Ascending aorta (tissue), 2 donors: ENCODE measurements at places on chromosomes 13 and 19.

GRCh38 chr13:103007427-103007762, 58.8 kb downstream of the SLC10A2 start:
- no peak for DNase-seq

- no peak for DNase-seq
Observed at GRCh38 chr19:53892981-53893325, 11.0 kb downstream of the PRKCG start.

DNA sequence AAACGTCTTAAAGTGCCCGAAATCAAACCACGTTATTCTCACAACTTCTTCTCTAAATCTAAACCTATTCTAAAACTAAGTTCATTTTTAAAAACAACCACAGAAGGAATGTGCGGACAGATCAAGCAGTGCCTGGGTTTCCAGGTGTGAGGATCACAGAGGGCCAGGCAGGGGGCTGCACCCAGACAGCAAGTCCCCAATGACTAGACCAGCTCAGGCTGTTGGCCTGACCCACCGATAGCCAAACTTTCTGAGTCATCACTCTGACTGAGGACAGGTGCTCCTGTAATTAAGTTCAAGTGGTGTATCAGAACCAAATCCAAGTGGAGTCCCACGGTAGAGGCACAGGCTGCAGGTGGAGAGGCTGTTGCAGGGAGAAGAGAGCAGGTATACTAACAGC, 37.6 kb upstream of the EPHX3 start:
- DNase-seq: no peak

DNA sequence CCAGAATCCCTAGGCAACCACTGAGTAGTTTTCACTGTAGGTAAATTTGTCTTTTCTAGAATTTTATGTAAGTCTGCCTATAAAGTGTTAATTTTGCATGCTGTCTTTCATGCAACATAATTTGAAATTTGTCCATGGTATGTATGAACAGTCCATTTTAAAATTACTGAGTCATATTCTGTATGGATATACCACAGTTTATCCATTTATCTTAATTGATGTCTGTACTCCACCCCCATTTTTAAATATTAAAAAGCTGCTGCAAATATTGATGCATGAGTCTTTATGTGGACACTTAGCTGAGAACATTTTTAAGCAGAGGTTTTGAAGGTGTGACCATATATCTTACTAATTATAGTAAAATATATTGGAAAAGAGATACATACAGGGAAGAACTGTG, 9.0 kb downstream of the ZNF134 start:
- no peak for DNase-seq

DNA sequence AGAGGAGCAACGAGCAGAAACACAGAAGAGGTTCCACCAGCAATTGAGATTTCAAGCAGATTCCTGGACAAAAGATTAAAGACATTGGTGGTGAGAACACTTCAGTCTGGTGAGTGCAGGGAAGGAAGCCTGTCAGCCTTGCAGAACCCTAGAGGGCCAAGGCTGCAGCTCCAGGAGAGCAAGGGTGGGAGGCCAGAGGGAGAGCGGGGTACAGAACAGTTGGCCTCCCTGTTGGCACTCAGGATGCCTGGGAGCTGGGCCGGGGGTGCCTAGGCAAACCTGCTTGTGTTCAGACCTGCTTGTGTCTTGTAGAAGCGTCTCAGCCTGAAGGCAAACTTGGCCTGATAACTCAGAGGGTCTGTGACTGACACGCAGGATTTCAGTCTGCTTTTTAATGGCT, 5.1 kb upstream of the LIN7B start:
- DNase-seq: no peak

DNA sequence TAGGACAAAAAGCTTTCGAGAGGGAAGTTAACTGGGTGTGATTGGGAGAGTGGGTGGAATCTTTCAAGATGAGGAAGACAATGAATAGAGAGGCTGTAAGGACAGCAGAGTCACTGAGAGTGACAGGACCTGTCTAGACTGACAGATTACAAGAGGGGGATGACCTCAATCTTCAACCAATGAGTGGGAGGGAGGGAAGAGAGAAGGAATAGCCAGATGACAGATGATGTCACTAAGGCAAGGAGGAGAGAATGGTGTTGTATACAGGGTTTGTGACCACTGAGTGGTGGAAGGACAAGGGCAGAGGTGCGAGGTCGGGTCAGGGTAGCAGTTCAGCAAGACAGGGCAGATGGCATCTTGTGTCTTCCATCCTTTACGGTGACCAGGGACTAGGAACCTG, 5.8 kb upstream of the ILF3 start:
- no peak for DNase-seq

DNA sequence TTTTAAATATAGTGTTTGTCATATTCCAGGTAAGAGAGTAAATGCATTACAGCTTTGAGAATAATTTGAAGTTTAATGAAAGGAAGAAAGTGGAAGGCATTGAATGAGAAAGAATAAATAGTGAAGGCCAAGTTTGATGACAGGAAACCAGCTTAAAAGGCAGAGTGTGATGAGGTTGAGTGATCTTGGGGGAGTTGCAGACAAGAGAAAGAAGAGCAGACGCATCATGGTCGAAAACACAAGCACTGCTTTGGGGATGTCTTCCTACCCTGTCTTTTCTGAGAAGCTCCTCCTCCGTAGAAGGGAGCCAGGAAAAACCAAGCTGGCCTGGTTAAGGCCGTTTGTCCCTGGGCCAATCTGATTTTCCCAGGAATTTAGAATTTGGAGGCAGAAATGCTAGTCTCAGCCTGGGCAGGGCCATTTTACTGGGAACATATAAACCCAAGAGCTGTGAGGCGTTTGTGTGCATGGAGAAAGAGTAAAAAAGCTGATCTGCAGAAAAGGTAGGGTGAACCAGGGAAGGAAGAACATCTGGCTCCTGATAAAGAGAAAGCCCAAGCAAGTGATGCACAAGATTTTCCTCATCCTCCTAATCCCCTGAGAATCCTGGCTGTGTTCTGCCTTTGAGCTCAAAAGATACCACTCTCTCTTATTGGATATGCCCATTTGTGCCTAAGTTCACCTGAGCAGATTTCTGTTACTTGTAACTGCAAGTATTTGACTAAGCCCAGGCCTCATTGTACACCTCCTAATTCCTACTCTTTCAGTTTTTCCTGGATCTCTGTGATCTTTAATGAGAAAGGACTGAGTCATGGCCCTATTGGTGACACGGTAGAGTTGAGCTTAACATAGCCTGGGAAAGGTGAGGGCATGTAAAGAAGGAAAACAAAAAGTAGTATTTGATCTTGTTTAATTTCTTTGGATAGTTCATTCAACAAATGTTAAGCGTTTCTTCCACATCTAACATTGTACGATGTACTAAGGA, 80.0 kb downstream of the WDFY2 start:
- DNase-seq: no peak

DNA sequence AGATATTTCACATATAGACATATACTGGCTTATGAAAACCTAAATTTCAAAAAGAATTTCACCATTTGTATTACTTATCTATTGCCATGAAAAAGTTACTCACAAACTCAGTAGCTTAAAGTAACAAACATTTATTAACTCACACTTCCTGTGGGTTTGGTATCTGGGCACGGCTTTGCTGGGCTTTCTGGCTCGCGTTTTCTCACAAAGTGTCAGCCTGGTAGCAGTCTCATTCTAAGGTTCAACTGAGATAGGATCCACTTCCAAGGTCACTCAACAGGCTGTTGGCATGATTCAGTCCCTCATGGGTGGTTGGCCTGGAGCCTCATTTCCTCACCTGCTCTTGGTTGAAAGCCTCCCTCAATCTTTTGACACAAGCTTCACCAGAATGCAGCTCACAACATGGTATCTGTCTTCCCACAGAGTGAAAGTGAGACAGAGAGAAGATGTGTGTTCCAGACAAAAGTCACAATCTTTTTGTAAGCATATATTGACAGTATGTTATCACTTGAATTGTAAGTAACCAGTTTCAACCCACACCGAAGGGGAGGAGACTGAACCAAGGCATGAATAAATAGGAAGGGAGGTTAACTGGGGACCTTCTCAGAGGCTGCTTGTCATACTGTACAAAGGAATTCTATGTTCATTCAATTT, 1065.8 kb upstream of the SPRY2 start:
- DNase-seq: no peak

- no peak for DNase-seq
Observed at GRCh38 chr19:8054169-8054568, 1.6 kb downstream of the CCL25 start.

- no peak for DNase-seq
Observed at GRCh38 chr19:29680447-29680846, 15.2 kb downstream of the PLEKHF1 start.

DNA sequence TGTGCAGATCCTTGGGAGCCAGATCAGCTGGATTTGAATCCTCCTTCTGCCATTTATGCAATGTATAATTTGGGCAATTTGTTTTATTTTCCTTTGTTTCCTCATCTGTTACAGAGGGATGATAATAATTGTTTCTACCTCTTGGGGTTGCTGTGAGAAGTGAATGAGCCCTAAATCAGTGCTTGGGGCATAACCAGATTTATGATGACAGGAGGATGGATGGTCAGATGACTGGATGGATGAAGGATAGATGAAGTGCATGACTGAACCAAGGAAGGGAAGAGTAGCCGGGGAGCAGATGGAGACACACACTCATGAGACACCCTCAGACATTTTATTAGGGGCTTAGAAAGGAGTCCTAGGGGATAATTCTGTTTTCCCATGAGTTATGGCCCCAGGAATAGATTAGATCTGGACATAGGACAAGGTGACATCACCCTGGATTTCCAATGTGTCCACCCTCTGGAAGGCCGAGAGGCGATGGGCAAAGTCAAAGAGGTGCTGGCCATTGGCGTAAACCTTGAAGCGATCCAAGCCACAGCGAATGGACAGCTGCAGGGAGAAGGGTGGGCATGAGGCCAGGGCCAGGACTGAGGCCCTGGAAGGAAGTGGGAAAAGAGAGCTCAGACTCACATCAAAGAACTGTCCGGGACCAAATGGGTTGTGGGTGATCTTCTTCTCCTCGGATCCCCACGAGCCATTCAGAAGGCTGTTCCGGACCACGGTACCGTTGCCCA, 11.2 kb downstream of the LGALS4 start:
- no peak for DNase-seq

DNA sequence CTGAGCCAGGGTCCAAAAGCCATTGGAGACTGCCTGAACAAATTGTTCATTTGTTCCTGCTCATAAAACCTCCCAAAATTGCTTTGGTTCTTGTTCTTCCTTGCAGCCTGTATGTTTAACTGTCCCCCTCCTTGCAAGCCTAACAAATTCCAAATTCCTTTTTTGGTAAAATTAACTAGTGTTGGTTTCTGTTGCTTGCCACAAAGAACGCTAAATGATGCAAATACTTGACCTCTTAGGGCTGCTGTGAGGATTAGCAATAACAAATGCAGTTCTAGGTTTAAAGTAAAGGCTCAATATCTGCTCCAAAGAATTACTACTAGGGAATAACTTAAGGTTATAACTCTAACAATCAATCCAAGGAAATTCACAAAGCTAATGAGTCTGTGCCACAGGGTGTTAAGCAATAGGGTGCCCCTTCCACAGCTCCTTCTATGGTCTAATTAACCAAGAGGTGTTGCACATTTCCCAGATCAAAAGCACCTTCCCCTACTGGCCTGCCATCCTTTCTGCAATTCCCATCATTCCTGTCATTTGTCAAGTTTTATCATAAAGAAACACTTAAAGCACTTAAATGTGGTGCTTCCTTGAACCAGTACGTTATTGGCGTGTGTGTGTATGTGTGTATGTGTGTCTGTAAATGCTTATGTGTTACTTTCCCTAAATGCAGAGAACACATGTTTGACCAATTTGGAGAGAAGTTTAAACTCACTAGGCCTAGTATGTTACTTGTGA, 110.2 kb downstream of the RAP2A start:
- DNase-seq: no peak

DNA sequence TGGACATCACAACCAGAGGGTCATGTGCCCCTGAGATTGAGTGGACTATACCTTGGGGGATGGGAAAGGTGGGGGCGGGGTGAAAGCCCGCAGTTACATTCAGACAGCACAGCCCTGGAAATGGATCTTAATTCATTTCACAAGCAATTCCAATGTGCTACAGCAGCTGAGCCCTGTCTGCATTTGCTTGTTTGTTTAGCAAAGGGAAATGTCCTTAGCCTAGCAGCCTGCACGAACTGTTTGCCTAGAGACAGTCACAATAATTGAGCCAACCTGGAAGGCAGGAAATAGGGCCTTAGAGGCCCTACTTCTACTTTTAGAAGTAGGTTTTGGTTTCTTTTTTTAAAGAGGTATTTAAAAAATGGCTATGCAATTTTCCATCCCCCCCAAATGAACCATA, 177.3 kb upstream of the KL start:
- DNase-seq: no peak

GRCh38 chr19:45082170-45082569, 3.1 kb downstream of the GEMIN7 start:
- no peak for DNase-seq

GRCh38 chr19:15210323-15210781, 9.6 kb upstream of the NOTCH3 start:
- DNase-seq: peak; percentile 94

- DNase-seq: no peak
Observed at GRCh38 chr19:11887234-11887610, 360 bp upstream of the ZNF69 start.

- no peak for DNase-seq
Observed at GRCh38 chr13:89827552-89827951, 1519.9 kb upstream of the MIR17HG start.

DNA sequence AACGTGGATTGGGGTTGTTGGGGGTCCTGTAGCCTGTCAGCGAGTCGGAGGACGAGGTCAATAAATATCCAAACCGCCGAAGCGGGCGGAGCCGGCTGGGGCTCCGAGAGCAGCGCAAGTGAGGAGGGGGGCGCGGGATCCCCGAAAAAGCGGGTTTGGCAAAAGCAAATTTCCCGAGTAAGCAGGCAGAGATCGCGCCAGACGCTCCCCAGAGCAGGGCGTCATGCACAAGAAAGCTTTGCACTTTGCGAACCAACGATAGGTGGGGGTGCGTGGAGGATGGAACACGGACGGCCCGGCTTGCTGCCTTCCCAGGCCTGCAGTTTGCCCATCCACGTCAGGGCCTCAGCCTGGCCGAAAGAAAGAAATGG, 754 bp upstream of the SIX5 start:
- DNase-seq: no peak

DNA sequence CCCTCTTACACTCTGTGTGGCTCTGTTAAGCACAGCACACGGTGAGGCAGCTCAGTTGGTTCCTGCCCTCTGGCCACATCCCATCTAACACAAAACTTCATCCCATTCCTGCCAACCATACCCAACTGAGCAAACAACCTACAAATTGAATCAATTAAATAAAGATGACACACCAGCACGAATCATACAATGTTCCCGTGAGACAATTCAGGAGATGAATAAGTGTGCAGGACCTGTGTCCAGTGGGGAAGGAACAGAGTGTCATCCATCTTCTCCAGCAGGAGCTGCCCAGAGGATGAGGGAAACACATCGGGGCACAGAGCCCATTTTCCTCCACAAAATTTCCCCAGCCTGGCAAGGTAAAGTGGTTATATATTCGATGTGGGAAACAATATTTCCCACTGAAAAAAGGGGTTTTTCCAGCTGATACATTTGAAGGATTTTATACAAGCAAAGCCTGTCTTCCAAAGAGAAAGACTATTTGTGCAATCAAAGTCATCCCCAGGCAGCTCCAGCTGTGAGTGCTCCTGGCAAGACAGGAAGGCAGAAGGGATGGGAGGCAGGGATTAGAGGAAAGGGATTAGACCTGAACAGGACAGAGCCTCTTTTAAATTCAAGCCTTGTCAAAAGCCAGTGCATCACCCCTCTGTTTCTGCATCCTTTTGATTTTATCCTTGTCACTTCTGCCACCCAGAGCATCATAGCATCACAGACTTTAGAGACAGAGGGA, 240.2 kb downstream of the LHFPL6 start:
- DNase-seq: no peak
